ENCODE measurements at places on chromosomes 11 and 22.

DNA sequence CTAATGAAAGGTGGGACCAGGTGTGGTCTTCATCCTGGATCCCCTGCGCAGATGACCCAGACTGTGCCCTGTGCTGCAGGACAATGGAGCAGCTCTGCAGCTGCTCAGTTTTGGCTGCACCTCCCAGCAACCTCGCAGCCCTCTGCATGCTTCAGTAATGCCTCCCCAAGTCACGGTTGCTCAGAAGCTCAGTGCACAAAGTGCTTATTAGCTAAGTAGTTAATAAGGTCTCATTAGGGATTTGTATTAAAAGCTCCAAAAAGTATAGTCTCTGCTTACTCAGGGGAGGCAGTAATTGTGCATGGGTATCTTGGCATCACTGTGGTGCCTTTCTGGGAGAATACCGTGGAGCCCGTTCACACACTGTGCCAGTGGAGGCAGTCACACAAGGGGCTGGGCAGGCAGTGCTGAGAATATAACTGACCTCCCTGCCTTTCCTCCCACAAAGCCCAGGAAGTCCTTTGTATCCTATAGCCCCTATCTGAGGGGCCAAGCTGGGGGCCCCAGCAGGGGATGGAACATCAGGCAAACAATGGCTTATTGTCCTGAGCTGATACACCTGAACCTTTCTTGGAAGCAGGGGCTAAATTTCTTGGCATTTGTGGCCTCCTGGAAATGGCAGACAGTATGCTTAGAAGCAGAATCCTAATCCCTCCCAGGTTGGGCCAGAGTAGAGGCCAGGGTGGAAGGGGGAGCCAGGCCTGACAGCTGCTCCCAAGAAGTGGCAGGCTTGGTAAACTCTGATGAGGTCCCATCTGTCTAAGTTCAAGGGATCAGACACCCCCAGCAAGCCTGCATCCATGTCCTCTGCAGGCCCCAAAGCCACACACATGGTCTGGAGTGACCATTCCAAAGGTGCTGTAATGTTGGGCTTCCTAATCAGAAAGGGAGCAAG is 125.5 kb upstream of the PARVA start:
- DNase-seq: no peak

- DNase-seq: no peak
These were observed 129.5 kb downstream of the ETS1 start for GRCh38 chr11:128457874-128458273.

DNA sequence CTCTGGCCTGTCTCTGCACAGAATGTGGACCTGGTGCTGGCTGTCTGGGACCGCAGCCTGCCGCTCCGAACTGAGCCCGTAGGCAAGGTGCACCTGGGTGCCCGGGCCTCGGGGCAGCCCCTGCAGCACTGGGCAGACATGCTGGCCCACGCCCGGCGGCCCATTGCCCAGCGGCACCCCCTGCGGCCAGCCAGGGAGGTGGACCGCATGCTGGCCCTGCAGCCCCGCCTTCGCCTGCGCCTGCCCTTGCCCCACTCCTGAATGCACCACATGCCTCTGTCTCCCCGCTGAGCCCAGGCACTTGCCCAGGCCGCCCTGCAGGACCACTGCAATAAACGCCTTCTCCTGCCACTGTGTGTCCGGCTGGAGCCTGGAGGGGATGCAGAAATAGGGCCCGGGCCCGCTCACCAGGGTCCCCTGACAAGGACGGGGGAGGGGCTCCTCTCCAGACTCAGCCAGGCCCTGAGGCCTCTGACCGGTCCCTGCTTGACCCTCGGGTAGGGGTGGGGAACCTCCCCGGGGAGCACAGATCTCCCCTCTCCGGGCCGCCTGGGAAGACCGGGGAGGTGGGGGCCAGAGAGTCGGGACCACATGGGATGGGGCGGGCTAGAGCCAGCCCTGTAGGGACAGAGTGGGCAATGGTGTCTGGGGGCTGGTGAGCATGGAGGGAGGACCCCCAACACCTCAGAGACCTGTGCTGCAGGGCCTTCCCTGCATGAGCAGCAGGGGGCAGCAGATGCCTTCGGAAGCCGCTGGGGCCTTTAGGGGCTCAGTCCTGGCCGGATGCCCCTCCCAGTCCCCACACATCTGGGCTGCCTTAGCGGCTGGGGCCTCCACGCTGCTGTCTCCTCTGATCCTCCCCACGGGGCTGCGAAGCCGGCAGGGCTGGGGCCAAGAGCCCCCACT is 1.4 kb upstream of the TNNI2 start:
- DNase-seq: peak; percentile 72

DNA sequence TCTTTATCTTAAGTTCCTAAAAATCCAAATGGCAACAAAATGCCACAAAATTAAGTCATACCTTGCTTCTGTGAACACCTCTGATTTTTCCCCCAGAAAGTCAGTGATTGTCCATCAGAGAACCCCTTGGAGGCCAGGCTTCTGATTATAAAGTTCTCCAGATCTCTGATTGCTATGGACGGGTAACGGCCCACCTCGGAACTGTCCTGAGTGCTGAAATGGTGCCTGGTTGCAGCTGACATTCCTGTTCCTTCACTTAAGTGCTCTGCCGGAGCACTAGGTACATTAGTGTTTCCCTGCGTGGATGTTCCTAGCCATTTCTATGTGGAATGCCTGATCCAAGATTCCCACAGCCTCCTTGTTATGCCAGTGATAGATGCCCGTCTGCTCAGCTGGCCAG is 85.0 kb downstream of the CHST1 start:
- DNase-seq: no peak

GRCh38 chr11:729492-730074 is 17.7 kb upstream of the TALDO1 start:
- DNase-seq: no peak

DNA sequence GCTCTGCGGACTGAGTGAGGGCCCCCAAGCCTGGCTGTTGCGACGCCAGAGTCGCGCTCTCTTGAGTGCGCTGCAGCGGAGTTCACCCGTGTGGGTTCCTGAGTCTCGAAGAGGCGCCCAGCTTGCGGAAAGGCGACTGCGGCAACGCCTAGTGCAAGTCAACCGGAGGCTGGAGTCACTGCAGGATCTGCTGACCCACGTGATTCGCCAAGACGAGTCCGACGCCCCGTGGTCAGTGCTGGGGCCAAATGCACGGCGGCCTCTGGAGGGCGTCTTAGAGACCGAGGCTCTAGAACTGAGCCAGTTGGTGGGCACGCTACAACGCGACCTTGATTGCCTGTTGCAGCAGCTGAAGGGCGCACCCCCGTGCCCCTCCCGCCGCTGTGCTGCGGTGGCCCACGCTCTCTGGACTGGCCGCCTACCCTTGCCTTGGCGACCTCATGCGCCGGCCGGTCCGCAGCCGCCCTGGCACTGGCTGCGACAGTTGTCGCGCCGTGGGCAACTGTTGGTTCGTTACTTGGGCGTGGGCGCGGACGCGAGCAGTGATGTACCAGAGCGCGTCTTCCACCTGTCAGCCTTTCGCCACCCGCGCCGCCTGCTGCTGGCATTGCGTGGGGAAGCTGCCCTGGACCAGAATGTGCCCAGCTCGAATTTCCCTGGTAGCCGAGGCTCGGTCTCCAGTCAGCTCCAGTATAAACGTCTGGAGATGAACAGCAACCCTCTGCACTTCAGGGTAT is 32.6 kb downstream of the RRP8 start:
- DNase-seq: no peak

DNA sequence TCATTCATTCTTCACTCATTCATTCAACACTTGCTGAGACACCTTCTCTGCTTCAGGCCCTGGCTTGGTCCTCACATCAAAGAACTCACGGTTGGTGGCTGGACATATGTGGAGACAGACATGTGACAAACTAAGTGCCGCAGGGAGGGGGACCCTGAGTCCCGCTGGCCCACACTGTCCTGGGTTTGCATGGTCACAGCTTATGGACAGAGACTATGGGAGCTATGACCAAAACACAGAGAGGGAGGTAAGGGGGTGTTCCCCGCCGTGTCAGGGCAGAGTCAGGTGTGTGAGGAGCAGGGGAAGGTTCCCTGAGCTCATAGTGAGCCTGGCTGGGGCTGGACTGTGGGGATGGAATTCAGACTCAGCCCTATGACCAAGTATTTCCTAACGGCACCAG is 123.1 kb downstream of the MPPED1 start:
- no peak for DNase-seq

DNA sequence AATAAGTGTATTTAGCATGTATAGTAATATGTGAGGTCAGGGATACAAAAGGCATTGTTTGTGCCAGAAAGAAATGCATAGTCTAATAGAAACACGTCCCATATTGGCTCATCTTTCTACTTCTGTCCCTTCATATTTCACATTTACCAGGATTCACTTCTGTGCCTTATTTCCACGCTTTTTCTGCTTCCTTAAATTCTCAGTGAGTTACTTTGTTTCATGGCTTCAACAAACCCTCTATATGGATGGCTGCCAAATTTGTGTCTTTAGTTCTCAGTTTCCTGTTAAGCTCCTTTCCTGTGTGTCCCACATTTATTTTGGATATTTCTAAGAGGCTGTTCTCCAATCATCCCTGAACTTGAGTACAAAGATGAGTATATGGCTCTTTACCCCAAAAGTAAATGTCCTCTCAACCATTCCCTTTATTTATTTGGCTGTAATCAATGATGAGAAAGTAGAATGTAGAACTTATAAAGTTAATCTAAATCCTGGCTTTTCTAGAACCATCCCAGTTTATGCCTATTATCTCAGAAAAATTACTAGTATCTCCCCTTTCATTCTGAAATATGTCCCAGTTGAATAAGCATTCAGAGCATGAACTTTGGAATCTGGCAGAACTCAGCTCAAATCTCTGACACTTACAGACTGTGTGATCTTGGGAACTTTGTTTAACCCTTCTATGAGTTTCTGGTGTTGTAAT is 23.5 kb downstream of the OR8B12 start:
- DNase-seq: no peak

GRCh38 chr11:93160156-93160555 is 37.6 kb downstream of the SLC36A4 start:
- no peak for DNase-seq

All from T-helper 17 cell (primary cell).